Stimulated activated CD8-positive, alpha-beta memory T cell treated with anti-CD3 and anti-CD28 coated beads, Interleukin-4, amount 100 ng/mL, for 1 hour (primary cell): ENCODE measurements at places on chromosomes 6 and 20.

DNA sequence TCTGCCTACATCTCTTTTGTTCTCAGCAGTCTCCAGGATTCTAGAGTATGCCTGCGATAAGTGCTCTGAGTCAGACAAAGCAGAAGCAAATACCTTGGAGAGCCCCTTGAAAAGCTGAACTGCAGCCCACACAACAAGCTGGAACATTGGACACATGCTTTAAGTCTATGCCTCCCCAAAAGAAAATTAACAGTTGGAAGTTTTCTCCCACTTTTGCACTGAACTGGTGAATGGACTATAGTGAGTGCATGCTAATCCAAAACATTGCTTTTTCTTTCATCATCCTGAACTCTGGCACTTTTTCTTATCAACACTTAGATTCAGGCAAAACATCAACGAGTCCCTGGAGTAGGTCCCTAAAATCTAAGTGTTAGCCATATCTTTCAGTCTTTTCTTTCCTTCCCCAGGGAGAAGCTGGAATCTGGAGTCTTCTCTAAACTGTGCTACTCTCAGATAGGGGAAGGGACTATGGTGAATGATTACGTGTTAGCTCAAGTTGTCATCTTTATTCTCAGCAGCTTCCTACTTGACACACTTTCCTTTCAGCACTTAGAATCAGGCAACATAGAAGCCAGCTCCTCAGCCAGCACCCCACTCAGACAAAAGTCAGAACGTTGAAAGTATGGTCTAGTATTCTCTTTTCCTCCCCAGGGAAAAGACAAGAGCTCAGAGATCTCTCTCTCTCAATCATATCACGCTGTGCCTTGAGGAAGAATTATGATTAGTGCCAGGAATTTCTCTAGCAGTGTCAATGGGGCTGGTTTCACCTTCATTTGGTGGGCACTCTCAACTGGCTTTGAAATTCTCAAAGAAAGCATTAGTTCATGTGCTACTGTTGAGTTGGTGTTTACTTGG lies 811.0 kb upstream of the GJE1 start:
- DNase-seq = no peak

- no peak for DNase-seq
Observed at GRCh38 chr6:142856624-142857232, 88.2 kb downstream of the HIVEP2 start.

DNA sequence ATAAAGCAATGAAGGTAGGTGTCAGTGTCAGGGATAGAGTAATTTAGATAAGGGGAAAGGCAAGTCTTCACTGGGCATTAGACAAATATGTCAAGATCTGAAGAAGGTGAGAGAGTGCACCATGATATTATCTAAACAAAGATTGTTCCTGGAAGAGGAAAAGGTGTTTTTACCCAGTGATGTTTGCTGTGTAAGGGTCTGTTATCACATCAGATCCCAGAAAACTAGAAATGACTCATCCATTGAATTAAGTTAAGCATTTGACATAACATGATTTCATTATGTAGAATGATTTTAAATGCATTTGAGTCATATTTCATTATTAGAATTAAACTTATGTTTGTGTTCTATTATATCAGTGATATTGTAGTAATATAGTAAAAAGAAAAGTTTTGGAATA lies 1279.5 kb upstream of the CITED2 start:
- no peak for DNase-seq

DNA sequence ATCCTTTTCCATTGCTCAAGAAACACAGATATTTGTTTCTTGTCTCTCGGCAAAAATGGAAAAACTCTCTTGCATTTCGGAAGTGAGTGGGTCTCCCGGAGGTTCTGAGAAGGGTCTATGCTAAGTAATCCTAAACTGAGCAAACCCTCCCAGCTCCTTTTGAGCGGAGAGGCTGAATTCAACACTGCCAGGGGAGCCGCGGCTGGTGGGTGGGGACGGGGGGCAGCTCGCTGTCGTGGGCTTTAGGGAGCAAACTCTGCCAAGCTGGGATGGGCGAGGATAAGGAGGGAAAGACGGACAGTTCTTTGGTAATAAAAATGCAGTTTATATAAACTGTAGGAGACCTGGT lies 211.4 kb downstream of the FOXC1 start:
- DNase-seq = no peak

DNA sequence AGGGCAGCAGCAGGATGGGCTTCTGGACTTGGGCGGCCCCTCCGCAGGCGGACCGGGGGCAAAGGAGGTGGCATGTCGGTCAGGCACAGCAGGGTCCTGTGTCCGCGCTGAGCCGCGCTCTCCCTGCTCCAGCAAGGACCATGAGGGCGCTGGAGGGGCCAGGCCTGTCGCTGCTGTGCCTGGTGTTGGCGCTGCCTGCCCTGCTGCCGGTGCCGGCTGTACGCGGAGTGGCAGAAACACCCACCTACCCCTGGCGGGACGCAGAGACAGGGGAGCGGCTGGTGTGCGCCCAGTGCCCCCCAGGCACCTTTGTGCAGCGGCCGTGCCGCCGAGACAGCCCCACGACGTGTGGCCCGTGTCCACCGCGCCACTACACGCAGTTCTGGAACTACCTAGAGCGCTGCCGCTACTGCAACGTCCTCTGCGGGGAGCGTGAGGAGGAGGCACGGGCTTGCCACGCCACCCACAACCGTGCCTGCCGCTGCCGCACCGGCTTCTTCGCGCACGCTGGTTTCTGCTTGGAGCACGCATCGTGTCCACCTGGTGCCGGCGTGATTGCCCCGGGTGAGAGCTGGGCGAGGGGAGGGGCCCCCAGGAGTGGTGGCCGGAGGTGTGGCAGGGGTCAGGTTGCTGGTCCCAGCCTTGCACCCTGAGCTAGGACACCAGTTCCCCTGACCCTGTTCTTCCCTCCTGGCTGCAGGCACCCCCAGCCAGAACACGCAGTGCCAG lies at the start of gene TNFRSF6B:
TSS of gene TNFRSF6B (plus strand) at position 25 of the 729 bp plus-strand sequence. CDS start at position 141, 116 bp downstream.
- DNase-seq = no peak

DNA sequence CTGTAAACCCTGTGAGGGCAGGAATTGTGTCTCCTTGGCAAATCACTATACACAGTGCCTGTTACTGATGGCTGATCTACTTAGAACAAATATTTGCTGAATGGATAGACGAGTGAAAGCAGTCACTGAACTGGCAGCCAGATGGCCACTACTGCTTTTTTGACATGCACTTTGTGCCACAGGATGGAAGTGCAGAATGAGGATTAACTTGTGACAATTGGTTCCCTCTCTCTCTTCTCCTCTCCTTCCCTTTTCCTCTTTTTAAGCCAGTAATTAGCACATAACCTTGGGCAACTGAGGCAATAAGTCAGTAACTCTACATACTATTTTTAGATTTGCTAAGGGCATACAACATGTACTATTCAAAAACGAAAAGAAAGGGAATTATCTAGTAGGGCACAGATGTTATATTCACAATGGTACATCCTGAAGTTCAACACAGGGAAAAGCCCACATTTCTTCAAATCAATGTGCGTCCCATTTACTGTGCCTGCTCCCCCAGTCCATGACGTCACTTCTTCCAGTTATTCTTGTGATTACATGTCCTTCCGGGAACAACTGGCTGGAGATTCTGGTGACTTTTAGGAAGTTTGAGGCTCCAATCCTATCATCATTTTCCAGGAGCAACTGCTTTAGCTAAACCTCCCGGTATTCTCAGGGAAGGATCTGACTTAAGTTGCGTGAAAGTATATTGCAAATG lies 17.0 kb upstream of the RPS6KA2 start:
- DNase-seq = no peak

GRCh38 chr20:9290331-9290730 lies 221.4 kb downstream of the PLCB4 start:
- no peak for DNase-seq

DNA sequence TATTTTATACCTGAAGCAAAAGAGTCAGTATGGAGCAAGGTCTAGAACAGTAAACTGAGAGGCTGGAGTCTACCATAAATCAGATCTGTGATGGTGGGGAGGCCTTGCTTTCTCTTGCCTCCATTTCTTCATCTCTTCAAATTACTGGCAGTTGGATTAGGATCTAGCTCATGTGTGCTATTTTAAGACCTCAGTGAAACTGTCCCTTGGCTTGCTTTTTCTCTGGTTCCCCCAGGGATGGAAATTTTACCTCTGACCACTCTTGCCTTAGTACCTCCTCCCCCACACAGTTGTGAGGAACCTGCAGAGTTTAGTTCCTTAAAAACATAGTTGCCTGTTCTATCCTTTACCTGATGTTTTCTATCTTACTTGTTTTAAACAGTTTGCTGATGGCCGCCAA lies 8.5 kb downstream of the TMEM14B start:
- DNase-seq = no peak

DNA sequence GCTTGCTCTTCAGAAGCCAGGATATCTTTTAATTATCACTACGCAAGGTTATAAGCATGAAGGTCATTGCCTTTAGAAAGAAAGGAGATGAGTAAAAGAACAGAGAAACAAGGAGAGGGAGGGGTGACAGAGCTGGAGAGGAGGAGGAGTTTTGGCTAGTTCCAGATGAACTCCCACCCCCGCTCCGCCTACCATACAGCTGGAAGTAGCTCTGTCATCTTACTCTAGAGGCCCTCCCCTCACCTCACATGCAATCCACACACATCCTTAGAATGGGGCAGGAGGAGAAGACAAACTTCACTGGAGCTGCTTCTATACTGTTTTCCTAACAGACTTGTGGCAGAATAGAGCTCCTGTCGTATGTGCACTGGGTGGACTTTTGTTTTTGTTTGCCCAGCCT lies 144.7 kb downstream of the SCML4 start:
- DNase-seq = no peak

DNA sequence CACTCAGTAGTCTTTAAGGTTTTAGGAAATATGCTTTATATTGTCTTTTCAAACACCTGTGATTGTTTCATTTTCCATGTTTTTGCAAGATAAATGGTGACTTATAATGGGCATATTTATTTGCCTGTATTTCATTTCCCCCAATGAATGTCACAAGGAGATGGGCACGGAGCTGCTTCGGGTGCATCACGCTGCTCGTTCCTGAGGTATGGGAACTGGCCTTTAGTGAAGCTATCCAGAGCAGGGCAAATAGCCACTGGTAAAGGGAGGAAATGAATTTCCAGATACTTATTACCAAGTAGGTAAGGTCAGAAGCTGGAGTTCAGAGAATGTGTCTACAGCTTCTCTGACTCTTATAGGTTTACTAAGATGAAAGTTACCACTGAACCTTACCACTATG lies 3.7 kb downstream of the POU3F2 start:
- no peak for DNase-seq

GRCh38 chr20:53938739-53939138 lies 131.7 kb downstream of the BCAS1 start:
- no peak for DNase-seq

GRCh38 chr6:93575495-93576267 lies 156.3 kb upstream of the EPHA7 start:
- no peak for DNase-seq

DNA sequence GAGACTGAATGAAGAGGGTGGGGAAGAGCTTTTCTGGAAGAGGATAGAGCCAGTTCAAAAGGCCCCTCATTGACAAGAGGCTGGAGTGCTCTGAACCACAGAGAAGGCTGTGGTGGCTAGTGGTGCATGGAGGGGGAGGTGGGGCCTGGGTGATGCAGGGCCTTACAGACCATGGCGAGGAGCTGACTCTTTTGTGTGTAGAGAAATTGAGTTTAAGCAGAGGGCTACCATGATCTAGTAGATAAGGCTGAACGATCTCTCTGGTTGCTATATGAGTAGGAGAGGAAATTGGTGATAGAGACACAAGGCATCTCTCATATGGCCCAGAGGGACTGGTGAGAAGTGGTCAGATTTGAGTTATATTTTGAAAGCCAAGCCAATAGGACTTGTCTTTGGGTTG lies 137.6 kb downstream of the UST start:
- DNase-seq = no peak

DNA sequence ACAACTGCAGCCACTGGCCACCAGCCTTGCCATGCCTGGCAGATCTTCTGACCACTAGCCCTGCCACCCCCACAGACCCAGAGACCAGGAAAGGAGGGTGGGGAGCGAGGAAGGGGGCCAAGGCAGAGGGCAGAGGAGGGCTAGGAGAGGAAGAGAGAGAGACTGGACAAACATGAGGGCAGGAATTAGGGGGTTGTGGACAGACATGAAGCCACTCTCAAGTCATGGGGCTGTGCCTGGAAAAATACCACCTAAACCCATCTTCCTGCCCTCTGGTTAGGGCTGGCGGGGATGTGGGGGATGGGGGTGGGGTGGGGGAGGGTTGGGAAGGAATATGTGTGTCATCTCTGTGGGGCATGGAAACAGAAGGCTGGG lies 1.4 kb upstream of the SLC29A1 start:
- no peak for DNase-seq

DNA sequence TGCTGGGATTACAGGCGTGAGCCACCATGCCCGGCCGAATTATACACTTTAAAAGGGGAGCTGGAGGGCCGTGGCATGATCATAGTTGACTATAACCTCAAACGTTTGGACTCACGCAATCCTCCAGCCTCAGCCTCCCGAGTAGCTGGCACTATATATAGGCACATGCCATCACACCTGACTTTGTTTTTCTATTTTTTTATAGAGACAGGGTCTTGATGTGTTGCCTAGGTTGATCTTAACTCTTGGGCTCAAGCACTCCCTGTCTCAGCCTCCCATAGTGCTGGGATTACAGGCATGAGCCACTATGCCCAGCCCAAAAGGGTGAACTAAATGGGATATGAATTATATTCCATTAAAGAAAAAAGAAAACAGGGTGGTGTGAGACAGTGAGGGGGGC lies 7.8 kb downstream of the PTGIS start:
- no peak for DNase-seq

GRCh38 chr6:38701551-38701950 lies 1.4 kb downstream of the GLO1 start:
- no peak for DNase-seq
